ENCODE measurements at places on chromosomes 5 and 9.

GRCh38 chr5:132684922-132685720 lies 11.3 kb downstream of the IL4 start:
- DNase-seq: no peak

GRCh38 chr5:123455640-123456039 lies 32.4 kb upstream of the CEP120 start:
- no peak for DNase-seq

DNA sequence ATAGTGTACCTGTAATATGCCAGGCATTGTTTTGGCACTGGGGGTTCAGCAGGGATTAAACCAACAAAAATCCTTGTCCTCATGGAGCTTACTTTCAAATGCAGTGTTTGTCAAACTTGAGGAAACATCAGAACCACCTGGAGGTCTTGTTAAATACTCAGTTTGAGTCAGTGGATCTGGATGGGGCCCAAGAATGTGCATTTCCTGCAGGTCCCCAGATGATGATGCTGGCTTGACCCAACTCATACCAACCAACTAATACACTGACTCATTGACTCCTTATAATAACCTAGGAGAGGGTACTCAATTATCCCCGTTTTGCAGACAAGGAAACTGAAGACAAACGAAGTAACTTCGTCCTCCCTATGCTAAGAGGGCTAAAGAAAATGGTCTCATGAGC lies 11.3 kb downstream of the WWC1 start:
- no peak for DNase-seq

- DNase-seq: peak; percentile 72
Measured at GRCh38 chr9:4315582-4316215, 15.8 kb upstream of the GLIS3 start.

DNA sequence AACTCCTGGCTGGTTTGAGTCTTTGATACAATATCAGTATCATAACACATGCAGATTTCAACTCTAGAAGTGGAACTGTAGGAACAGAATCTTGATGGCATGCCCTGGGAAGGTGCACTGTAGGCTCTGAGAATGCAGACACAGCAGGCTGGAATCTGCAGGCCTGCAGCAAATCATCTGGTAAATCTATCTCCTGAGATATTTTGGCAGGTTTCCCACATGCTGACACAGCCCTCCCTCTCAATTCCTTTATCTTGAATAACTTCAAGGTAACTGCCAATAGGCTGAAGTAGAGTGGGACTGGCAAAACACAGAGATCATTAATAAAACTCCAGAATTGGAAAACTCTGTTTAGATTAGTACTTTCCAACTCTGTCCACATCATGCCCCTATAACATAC lies 177.8 kb upstream of the PCSK5 start:
- DNase-seq: no peak

GRCh38 chr5:1492757-1493156 lies 31.0 kb downstream of the LPCAT1 start:
- DNase-seq: no peak

DNA sequence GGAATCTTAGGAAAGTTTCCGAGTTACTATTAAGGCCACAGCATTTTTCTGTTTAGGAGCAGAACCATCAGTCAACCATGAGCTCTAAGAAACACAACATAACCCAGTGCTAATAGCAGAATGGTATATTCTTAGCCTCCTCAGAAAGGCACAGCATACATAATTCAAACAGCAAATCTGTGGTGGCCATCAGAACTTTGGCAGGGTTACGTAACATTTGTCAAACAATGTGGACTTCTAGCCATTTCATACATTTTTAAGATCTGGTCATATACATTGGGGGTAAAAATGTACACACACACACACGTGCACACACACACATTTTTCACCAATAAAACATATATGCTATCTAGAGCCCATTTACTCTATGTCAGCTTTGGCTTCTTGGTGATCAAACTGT lies 225.2 kb downstream of the GNA14 start:
- DNase-seq: no peak

- no peak for DNase-seq
Measured at GRCh38 chr5:89878140-89879132, 531.1 kb downstream of the CETN3 start.

All from lung (tissue), 17 donors.